Stimulated activated CD4-positive, alpha-beta T cell treated with anti-CD3 and anti-CD28 coated beads, Interleukin-2, amount 100 ng/mL, for 24 hours (primary cell): ENCODE measurements at places on chromosomes 1 and 21.

DNA sequence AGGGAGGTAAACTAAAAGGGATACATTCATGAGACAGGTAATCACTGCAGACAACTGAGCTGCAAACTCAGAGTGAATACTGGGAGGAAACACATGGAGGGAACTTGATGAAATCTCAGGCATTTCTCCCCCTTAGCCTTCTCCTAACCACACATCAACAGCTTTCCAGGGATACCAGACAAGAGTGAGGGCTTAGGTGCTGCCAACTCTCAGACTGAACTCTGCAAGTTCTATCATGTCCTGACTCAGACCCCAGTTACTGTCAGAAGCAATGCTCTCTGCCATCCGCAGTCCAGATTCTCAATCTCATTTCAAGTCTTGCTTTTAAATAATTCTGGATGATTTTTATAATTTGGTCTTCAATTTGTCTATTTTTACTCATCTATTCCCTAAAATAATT is 267.3 kb downstream of the LTN1 start:
- no peak for DNase-seq

GRCh38 chr1:65510961-65511360 is 90.5 kb downstream of the LEPR start:
- no peak for DNase-seq

GRCh38 chr21:45299864-45300785 is 12.4 kb upstream of the POFUT2 start:
- no peak for DNase-seq

DNA sequence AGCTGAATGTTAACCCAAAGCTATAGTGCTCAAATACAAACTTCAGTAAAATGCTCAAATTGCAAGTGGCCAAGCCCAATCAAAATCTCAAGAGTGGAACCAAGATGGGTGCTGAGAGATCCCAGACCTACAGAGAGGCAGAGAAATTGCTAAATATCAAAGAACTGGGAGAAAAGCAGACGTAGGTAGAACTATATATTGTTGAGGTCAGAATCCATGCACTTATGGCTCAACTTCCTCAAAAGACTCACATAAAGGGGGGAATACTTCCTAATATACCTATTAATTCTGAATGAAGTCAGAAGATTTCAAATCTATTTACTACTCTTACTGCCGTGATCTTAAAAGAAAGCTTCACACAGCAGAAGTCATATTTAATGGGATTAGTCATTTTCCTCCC is 65.2 kb downstream of the PUM1 start:
- no peak for DNase-seq

- DNase-seq, result no peak
Observed at GRCh38 chr21:46351476-46352163, 27.7 kb downstream of the PCNT start.
